ENCODE measurements at places on chromosomes 5 and 9. TPM values are rescaled to one million over a fixed set of nuclear protein-coding genes. Genes with fewer than 3 reads are reported as not detected.

DNA sequence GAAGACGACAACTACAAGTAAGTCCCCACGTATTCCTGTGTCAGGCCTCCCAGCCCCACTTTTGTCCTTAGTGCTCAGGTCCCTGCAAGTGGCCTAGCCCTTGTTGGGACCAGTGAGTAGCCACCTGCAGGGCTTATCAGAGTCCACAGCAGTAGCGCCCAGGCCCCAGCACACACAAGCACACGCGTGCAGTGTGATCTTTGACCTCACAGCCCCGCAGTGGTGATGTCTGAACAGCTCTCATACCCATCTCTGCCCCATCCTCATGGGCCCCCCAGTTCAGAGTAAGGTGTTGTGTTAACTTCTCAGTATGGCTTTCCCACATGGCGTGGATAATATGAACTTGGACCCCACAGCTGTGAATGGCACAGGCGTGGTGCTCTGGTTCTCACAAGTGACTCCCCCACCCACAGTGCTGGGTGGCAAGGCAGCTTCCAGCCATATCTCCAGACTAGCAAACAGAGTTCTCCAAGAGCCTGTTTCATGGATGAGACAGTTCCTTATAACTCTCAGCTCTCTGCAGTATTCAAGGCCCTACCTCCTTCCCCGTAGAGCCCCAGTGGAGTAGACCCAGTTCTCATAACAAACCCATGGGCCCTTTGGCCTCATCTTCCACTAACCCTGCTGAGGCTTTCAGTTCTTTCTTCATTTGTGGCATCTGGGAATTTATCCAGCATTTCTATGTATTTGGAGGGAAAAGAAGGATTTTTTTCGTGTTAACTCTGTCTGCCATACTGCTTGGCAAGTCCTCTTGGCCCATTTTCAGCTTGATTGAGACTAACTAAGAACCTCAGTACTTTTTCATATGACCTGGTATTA, 46.5 kb upstream of the ANGPTL2 start:
- DNase-seq: no peak

DNA sequence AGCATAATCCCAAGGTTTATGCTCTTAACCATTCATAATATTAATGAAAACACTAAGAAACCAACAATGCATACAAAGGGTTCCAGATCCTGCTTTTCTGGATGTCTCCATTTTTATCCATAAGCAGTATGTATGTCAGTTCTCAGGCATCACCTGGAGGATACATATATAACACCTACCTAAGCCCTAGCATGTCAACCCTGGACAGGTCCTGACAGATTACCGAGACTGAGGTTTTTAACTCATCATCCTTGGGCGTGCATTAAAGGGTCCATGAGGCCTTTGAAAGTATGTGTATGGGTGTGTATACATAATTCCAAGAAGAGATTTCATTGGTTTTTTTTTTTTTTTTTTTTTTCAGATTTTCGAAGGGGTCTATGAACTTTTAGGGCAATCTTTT, 70.6 kb downstream of the SH3TC2 start:
- no peak for DNase-seq

DNA sequence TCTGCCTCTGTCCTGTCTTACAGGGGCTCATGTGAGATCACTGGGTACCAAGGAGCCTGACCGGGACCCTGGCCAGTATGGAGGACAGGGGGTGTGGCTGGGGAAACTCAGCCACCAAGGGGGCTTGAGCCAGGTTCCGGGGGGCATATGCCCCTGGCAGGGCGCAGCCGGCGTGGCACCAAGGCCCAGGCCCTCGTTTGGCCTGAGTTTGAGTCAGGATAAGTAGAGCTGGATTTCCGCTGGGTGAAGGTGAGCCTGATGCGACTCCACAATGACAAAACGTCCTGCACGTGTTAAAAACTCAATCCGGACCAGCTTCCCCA, 616 bp upstream of the TSPAN17 start:
- no peak for DNase-seq

Gene FYB1
- total RNA-seq: not detected

Gene TRIM7
- total RNA-seq: 15.5 TPM

Gene ARID3C
- total RNA-seq: 0.13 TPM

Gene MSMP
- 23.2 TPM for total RNA-seq

Gene MAPKAP1
- total RNA-seq: 81.3 TPM

DNA sequence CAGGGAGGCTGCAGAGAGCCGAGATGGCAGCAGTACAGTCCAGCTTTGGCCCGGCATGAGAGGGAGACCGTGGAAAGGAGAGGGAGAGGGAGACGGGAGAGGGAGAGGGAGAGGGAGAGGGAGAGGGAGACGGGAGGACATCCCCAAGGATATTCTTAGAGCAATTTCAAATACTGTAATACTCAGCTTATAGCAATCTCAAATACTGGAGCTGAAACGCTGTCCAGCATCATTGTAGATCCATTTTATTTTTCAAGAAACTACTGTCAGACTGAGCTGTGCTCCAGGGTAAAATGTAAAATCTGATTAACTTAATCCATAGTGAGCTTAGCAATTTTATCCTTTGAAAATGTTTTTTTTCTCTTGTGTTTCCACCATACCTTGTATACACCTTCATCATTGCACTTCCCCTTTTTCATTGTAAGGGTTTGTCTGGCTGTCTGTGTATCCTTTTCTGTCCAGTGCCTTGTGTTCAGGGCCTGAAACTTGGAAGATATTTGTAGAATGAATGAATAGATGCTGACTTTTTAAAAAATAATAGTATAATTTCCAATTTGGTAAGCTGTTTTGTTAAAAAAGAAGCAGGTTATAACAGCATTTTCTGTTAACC, 64.0 kb upstream of the LRRC70 start:
- no peak for DNase-seq

GRCh38 chr5:138334867-138335447, 3.1 kb upstream of the FAM53C start:
- DNase-seq: no peak

GRCh38 chr5:177432839-177433657, 6.6 kb downstream of the GRK6 start:
- DNase-seq: no peak

DNA sequence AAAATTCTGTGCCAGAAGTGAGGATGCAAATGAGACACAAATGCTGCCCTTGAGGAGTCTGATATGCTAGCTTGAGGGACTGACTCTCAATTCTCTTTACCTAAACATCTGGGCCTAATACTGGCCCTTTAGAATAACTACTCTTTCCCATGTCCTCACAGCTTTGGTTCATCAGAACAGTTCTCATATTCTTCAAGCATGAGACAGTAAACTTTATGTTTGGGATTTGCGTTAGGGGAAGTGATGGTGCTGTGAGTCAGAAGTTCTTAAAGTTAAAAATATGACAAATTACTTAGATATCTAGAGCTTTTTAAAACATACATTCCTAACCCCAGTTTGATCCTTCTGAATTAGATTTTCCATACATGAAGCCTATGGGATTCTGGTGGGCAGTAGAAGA, 665.0 kb upstream of the RGMB start:
- peak; percentile 32 for DNase-seq

Gene RAPGEF6
- total RNA-seq: 23.8 TPM

- DNase-seq: no peak
These were observed 3.5 kb downstream of the PANK3 start for GRCh38 chr5:168575391-168576372.

Gene CTNND2
- total RNA-seq: not detected

DNA sequence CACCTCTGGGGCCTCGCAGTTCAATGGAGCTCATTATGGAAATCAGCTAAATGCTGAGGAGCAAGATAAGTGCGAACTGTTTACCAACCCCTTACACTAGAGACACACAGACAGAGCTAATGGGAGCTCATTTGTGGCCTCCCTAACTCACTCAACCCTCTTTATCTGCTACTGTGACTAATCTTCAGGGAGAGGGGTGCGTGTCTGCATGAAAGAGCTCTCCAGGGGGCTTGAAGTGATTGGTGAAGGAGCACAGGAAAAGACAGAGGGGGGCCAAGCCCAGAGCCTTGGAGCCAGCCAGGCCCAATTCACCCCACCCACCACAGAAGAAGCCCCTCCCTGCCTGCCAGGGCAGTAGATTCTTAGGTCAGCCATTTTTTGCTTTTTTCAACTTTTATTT, 466.8 kb upstream of the BRINP1 start:
- DNase-seq: no peak

Gene LCN15
- not detected for total RNA-seq

DNA sequence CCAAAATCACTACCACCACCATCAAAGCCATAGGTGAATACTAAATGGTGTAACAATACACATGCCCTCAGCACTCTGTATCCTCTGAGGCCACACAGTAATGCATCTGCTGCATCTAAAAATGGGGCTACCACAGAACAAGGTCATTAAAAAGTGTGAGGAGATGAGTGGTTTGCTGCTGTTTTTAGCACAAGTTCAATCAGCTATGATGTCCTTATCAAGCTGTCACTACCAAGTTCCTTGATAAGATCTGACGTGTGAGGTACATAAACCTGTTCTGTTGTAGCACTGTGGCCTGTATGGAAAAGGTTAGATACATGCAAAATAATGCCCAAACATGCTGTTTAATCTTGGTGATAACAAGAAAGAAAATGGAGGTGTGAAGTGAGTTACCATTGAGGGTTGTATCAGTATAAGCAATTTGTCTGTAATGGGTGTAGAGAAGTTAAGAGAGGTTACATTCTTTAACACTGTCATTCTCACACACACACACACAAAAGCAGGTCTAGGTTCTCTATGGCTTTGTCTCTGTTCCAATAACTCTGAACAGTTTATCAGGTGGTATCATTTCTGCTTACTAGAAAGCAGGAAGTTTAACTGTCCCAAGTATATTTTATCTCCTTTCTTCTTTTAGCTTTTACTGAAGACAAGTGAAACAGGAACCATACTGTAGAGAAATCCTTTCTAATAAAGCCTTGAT, 252.9 kb downstream of the CWC27 start:
- DNase-seq: no peak

DNA sequence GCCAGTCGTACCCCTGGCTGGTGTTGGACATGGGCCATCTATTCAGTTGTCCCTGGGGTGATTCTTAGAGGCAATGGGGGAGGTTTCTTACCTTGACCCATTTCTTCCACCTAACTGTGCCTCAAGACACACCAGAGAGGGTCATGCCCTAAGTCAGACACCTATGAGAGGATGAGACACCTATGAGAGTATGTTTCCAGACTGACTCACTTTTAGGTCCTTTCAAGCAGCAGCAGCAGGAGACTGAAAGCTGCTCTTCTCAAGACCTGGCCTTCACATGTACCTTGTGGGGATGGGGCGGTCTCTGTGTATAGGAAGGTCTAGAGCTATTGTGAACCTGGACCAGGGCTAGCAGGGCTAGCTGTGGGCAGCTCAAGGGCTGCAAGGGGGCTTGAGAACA, 130.1 kb downstream of the TENT4A start:
- DNase-seq: no peak
